ENCODE measurements at places on chromosomes 3 and 15.

- DNase-seq: no peak
Measured at GRCh38 chr15:61227269-61227949, 1.7 kb downstream of the RORA start.

GRCh38 chr3:53570081-53570480 lies 75.7 kb downstream of the CACNA1D start:
- no peak for DNase-seq

GRCh38 chr3:97359977-97360376 lies 404.6 kb upstream of the ARL6 start:
- DNase-seq: no peak

GRCh38 chr3:46665763-46666452 lies 27.6 kb downstream of the ALS2CL start:
- DNase-seq: no peak

DNA sequence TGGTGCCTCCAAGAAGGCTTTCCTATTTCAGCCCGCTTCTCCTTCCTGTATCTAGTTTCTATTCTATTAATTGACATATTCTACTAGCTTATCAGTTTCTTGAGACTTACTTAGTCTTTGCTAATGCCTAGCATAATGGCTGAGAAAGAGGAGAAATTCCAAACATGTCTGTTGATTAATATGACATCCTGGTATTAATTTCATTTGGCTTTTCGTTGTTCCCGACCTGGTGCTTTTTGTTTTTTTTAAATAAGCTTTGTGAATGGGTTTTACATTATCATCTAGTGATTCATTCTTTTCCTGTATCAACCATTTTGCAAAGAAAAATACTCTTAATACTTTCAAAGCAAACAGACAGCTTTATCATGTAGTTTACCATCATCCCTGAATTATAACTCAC lies 13.1 kb downstream of the WDR53 start:
- DNase-seq: no peak

- no peak for DNase-seq
Measured at GRCh38 chr3:5258526-5258925, 71.0 kb downstream of the EDEM1 start.

GRCh38 chr15:69161079-69161877 lies 843 bp downstream of the GLCE start:
- DNase-seq: peak; percentile 49

DNA sequence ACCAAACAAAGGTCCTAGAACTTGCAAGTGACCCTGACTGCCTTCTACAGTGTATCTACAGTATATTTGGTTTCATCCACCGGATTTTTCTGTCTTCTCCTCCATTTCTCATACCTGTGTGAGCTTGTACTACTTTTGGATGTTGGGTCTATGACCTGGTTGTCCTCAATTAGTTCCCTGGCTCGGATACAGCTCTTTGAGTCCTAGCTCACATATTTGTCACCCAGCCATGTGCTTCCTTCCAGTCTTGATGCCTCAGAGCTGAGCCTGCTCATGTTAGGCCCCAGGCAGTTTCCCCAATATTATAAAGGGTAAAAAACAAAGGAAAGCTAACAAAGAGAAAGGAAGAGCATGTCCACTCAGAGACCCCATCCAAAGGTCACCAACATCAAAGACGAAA lies 28.2 kb downstream of the ZNF385D start:
- DNase-seq: no peak

GRCh38 chr3:121894301-121894990 lies at the start of gene SLC15A2:
TSS of gene SLC15A2 (plus strand) at chr3:121894401. CDS start at chr3:121894477, 76 bp downstream.
- DNase-seq: no peak

DNA sequence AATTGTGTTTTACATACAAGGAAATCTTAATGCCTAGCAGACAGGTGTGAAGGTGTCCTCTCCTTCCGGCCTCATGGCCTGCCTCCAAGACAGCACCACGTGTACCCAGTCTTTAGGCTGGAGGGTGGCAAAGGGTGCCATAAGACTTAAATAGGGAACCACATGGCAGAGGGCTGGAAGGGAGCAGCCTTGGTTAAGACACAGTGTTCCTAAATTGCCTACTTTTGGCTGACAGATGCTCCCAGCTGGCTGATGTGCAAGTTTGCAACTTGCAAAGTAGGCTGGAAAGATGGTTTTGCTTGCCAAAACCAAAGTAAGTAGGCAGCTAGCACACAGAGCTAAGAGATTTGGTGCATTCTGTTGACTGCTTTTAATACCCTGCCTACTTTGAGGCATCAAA lies 45.2 kb downstream of the CCNB2 start:
- DNase-seq: no peak

DNA sequence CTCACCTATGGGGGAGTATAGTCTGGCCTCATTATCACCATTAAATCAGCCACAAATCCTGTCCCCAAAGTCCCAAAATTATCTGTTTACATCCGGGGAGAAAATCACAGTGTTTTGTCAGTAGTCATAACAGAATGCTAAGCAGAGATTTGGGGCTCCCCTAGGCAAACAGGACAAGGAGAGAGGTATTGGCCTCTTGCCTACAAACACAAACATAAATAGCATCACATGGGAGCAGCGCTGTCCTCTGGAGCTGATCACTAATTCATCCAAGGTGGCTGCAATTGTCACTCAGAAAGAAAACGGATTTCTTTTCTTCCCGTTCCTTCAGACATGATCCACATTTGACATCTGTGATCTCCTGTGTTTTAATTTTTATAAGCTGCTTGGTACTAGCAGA lies 1028.1 kb downstream of the NTRK3 start:
- DNase-seq: no peak

GRCh38 chr3:179321668-179322285 lies 1.1 kb upstream of the ZNF639 start:
- peak; percentile 70 for DNase-seq

GRCh38 chr3:58646503-58646902 lies 20.1 kb downstream of the FAM3D start:
- no peak for DNase-seq

DNA sequence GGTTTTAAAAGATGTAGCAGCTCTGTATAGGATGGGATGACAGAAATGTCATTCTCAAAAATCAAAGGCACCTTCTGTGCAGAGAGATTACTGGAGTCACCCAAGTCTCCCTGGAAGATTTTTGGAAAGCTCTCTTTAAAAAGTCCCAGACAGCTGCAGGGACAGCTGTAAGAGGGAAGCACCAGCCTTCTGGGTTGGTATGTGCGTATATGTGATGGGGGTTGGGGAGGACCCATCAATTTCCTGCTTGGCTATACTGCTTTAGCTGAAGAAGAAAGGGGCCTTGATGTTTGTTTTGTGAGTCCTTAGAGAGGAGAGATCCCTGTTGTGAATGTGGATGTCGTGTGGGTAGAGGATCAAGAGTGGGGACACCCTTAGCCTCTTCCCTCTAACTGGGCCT lies 5.4 kb upstream of the SEC11A start:
- DNase-seq: no peak

GRCh38 chr3:191686626-191687025 lies 225.7 kb downstream of the PYDC2 start:
- DNase-seq: no peak

DNA sequence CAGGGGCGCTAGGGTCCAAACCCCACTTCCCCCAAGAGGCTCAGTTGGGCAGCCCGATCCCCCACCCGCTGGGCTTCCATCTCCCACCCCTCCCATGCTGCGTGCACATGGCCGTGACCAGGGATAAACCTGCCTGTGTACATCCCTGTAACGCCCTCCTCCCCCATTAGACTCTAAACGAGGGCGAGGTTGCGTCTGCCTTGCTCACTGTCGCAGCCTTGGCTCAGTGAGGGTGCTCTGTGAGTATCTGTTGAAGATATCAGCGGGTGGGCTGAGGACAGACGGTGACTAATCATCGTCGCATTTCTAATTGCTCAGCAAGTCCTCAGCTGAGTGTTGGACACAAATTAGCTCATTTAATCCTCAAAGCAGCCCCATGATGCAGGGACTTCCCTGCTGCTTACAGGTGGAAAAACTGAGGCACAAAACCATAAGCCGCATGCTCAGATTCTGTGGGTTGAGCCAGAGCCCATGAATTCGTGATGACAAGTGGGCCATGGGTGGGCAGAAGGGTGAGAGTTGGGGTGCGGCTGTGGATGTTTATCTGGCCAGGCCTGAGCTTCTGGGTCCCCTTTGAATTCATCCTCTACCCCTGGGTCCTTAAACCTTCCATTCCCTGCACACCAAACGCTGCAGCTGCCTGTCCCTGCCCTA lies 26.0 kb downstream of the FBLN2 start:
- no peak for DNase-seq

GRCh38 chr3:43206632-43207031 lies 79.7 kb upstream of the SNRK start:
- DNase-seq: no peak

DNA sequence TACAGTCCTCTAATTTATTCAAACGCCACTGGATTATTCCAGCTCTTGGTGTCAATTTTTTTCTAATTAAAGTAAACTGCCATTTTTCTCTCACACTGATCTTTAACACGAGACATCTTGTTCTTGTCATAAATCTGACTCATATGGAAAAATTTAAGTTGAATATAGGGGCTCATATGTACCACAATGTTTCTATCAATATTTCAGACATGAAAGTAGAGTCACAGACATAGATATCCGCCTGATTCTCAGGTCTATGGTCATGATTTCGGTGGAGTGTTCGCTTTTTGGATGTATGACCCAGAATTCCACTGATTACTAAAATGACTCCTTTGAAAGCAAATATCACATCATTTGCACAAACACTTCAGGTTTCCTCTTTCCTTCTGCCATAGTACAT lies 552.8 kb downstream of the FOXP1 start:
- DNase-seq: no peak

- DNase-seq: no peak
Measured at GRCh38 chr3:82281205-82281604, 519.8 kb upstream of the GBE1 start.

DNA sequence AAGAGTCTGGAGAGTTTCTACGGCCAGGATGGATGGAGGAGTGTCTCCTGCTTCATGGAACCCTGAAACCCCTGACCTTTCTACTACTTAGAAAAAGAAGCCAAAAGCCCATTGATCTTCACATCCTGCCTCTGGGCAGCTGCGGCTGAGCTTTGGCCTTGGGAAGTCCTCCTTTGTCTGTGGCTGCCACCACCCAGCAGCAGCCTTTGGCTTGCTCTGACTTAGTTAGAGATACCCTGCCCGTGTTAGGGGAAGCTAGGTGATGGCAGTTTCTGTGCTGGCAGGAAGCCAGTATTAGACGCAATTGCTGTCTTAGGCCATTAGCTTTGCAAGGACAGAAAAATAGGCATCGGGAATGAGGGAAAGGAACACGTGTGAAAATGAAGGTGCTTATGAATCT lies 18.8 kb downstream of the APH1B start:
- no peak for DNase-seq

DNA sequence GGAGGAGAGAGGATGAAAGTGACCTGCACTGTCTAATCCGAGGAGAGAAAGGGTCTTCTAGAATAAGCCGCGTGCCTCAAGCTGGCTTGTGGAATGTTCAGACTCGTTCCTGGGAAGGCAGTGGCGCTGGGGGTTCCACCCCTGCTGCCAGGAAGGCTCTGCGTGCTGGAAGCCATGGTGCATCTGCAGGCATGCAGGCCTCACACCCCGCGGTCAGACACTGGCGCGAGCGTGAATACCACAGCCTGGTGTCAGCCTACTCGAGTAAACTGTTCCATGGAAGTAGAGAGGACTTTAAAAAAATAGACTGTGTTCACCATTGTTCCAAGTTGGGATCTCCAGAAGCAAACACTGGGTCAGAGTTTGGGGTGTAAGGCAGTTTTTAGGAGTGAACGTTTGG lies 25.9 kb upstream of the GABRG3 start:
- no peak for DNase-seq

- no peak for DNase-seq
Measured at GRCh38 chr3:76078101-76078500, 292.8 kb upstream of the ZNF717 start.

DNA sequence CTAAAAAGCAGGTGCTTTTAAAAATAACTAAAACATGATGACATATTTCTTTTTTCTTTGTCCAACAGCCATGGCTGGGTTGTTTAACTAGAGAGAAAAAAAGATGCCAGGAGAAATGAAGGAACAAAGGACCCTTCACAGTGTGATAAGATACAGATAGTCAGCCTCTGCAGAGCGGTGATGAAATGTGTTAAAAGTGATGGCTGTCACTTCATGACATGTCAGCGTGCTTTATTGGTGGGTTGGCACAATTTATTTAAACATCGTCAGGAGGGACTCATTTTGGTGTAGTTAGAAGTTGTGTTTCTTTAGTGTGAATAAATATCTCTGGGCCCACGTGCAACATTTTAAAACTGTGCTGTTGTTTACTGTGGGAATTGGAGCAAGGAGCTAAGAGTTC lies 887.4 kb upstream of the CFAP20DC start:
- no peak for DNase-seq

- no peak for DNase-seq
Measured at GRCh38 chr3:18410205-18410604, 14.9 kb downstream of the SATB1 start.

DNA sequence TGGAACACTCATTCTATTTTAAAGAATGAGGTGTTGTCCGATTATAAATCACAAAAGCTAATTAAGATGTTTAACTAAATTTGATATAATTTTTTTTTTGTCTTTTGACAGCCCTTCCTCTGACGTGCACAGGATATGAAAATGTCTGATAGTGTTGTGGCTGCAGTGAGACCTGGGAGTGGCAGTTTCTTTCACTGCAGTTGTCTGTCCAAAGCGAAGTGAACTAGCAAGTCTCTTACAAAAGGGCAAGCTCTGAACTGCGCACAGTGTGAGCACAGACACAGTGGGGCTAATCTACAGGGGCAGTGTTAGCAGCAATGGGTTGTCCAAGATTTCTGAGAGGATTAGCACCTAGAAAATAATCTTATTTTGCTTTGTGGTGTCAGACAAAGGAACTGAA lies 29.1 kb upstream of the MYRIP start:
- no peak for DNase-seq

- no peak for DNase-seq
Measured at GRCh38 chr3:178971614-178972013, 100.0 kb downstream of the ZMAT3 start.

DNA sequence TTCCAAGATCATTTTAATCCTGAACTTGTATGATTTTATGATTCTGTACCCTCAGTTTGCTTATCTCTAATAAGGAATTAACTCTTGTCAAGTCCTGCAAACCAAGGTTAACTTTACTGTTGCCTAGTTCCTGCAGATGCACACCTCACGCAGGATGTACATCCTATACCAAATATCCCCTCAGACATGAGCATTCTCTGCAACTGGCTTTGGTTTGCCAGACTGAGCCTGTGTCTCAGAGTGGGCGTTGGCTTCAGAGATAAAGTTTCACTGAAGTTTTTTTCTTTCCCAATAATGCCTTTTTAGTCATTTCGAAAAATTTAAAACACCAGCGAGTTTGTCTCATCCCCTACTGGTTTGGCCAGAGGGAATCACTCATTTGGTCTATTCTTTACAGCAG lies 173.9 kb downstream of the NR2F2 start:
- DNase-seq: no peak

DNA sequence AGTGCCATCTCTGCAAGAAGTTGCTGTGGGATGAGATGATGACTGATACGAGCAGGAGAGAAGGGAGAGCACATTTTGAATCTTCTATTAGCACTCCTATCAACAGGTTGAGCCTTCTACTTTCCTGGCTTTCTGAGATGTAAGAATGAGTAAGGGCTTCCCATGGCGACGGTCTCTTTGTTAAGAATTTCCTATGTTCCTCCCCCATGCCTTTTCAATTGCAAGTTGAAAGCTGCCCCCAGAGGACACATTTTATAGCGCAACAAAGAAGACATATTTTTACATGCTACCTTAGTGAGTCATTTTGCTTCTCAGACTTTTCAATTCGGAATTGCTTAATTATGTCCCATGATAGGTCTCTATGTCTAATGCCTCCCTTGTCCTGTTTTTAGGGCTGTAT lies 71.3 kb upstream of the LRTM1 start:
- peak; percentile 12 for DNase-seq

- no peak for DNase-seq
Measured at GRCh38 chr15:95928822-95929221, 401.7 kb upstream of the NR2F2 start.

- DNase-seq: no peak
Measured at GRCh38 chr3:187594272-187594671, 75.9 kb downstream of the SST start.
